Stimulated activated CD8-positive, alpha-beta memory T cell treated with anti-CD3 and anti-CD28 coated beads, Interleukin-7, amount 100 ng/mL, for 24 hours (primary cell): ENCODE measurements at places on chromosomes 3 and 15.

- no peak for DNase-seq
Measured at GRCh38 chr15:82910721-82911120, 41.8 kb downstream of the HOMER2 start.

DNA sequence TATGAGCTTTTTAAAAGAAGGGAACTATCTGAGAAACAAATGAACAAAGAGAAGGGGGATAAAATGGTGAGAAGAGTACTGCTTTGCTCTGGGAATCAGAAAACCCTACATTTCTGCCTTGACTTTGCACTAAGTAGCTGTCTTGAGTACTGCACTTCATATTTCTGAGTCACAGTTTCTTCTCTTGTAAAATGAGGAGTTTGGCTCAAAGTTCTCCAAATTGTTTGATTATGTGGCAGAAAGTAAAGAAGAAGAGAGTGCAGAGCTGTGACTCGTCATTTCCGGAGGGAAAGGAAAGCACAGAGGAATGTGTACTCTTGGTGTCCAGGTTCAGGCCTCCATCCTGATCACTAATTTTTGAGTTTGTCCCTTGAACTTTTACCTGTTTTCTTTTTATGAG lies 54.7 kb downstream of the TP63 start:
- no peak for DNase-seq

DNA sequence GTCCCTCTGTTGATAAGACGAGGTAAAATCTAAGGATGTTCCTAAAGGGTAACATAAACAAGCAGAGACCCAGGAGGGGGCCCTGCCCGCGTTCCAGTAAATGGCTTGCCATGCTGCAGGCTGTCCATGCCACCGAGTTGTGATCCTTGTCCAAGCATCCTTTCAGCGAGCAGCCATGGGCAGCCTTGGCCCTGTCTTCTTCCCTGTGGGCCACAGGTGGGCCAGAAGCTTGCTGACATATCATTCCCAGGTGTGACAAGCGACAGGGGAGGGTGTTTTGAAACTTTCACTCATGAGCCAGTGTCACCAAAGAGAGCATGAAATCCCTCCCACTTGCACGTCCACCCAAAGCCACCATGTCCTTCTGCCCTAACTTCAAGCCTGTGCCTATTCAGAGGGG lies 53.7 kb downstream of the PCSK6 start:
- DNase-seq = no peak

GRCh38 chr15:68286256-68286655 lies 8.7 kb downstream of the FEM1B start:
- no peak for DNase-seq
